ENCODE measurements at places on chromosomes 3 and 15. TPM values are rescaled to one million over a fixed set of nuclear protein-coding genes. Genes with fewer than 3 reads are reported as not detected.

The MLF1 gene
- 0.50 TPM for total RNA-seq

The TM6SF1 gene
- total RNA-seq = 4.0 TPM

The BFSP2 gene
- total RNA-seq = not detected

The KCTD6 gene
- 5.8 TPM for total RNA-seq

The CPLX3 gene
- total RNA-seq = 0.09 TPM

The LRRC15 gene
- not detected for total RNA-seq

The SKIL gene
- 23.3 TPM for total RNA-seq

The SLC28A2 gene
- not detected for total RNA-seq

The SAMD7 gene
- total RNA-seq = not detected

The TMCO5A gene
- total RNA-seq = not detected

The UCN2 gene
- not detected for total RNA-seq

The TM4SF18 gene
- total RNA-seq = not detected

The PLSCR5 gene
- not detected for total RNA-seq

The SKOR1 gene
- total RNA-seq = 0.09 TPM

Measured in activated CD4-positive, alpha-beta T cell treated with anti-CD3 and anti-CD28 coated beads, Interleukin-2, amount 10 ng/mL, durations not matched to agents 24 days and 14 days (primary cell).